ENCODE measurements at places on chromosomes 1 and 21.

DNA sequence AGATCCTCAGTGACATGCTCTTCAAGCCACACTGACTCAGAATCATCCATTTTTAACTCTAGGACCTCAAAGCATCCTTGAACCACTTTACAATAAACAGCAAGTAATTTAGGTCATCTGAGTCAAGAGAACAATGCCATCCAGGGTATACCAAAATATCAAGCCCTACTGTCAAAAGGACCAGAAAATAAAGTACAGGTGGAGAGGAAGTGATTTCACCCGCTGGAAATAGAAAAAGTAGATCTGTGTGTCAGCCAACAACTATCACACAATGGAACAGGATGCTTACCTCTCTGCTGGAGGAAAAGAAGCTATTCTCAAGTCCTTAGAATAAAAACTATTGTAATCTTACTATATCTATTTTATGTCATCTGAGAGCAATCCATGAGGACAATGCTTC, 37.0 kb downstream of the RERE start:
- DNase-seq = no peak

DNA sequence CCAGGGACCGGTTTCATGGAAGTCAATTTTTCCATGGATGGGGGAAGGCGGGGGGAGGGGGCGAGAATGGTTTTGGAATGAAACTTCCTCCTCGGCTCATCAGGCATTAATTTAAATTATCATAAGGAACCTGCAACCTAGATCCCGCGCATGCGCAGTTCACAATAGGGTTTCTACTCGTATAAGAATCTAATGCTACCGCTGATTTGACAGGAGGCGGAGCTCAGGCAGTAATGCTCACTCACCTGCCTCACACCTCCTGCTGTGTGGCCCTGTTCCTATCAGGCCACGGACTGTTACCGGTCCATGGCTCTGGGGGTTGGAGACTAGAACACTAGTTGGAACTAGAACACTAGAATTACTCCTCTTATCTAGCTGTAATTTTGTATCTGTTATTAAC, 38.0 kb downstream of the PRRX1 start:
- DNase-seq = no peak

DNA sequence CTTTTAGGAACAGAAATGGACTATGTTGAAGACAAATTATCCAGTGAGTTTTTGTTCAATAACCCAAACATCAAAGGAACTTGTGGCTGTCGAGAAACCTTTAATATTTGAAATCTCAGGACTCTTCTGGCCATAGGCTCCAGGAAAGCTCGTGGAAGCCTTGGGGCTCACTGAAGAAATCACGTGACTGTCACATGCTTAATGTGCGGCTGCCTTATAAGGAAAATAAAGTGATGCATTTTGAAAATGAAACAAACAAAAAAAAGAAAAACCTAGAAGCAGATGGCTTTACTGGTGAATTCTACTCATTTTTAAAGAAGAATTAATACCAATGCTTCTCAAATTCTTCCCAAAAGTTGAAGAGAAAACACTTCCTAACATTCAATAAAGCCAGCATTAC, 228.4 kb upstream of the RAB4A start:
- DNase-seq = no peak

- DNase-seq = no peak
Measured at GRCh38 chr1:237578540-237578939, 312.2 kb downstream of the ZP4 start.

DNA sequence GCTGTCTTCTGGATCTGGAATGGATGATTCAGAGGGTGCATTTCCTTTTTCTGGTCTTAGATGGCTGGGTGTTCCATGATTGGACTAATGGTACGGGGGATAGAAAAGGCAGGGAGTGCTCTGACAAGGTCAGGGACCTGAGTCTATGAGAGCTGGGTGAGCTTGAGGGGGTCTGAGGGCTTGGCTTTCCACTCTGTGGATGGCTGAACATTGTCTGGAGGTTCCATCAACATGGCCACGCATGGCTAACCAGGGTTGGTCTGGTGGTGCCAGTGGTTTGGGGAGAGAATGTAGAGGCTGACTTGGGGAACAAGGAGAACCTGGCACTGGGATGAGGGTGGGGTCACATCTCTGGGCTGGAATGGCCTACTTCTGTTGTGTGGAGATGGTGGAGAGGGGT, 41.5 kb upstream of the TSPAN2 start:
- no peak for DNase-seq

DNA sequence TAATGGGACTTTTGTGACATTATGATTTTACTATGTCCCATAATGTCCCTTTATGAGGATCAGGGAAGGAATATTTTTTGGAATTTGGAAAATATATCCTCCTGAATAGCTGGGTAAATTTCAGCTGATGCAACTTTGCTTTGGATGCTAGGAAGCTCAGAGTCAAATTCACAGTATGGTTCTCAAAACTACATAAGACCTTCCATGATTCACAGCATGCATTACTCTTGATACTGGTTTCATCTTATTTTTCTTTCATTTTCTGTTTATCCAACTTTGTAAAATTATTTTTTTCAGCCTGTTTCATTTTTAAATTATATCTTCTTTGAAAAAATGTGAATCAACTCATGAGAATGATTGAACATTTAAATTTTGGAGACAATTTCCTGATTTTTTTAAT, 160.2 kb downstream of the ATP6V1G3 start:
- no peak for DNase-seq

DNA sequence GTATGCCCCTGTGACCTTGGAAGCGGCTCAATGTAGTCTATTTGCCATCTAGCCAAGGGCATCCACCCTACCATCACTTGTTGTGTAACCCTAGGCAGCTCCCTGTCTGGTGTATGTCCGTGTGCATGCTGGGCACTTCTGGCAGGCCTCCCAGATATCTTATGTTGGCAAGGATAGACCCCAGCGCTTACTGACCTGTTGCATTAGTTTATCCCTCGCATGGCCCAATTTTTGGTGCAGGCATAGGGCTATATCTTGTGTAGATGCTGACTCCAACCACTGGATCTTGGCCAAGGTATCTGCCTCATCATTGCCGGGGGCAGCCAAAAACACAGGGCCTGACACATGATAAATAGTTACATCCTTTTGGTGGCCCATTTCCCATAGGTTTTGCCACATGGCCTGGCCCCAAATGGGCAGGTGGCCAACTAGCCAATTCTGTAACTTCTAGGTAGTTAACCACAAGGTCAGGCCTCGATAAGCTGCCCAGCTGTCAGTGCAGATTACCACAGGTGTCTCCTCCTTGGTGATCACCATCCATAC, 14.0 kb upstream of the TBX19 start:
- DNase-seq = no peak

GRCh38 chr1:188706742-188707141, 1770.9 kb downstream of the BRINP3 start:
- DNase-seq = peak; percentile 13

DNA sequence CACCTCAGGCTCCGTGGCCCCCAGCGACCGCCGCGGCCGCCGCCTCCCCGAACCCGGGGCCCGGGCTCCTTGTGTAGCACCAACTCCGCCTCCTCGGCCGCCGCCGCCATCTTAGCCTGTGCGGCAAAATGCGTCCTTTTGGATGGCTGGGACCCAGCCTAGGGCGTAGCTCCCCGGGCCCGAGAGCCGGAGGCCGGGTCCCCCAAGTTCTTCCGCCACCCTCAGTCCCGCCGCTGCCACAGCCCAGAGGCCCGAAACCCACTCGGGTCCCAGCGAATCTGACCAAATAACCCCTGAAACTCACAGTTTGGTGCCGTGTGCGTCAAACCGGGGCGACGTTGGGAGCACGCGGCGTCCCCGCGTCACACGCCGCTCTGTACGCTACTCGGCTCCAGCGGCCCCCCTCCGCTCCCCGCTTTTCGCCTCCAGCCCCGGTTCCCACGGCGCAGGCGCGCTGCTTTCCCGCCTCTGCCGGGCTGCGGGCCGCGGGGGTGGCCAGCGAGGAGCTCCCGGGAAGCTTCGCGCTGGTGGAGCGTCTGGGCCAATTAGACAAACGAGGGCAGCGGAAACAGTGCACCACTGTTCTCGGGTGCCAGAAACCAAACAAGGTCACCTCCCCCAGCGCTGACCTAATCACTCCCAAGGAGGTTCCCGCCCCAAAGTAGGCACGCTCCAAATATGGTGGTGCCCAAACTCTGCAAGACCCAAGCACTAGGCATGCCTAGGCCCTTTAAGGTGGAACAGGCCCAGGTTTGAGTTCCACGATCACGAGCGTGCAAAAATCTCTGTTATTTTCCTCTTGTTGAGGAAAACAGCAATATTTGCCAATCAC, at the start of gene ZNF644:
ZNF644 (minus strand) TSS at position 350 of the 832 bp plus-strand sequence. CDS start 39,682 bp downstream, outside the sequence.
- peak; percentile 97 for DNase-seq

DNA sequence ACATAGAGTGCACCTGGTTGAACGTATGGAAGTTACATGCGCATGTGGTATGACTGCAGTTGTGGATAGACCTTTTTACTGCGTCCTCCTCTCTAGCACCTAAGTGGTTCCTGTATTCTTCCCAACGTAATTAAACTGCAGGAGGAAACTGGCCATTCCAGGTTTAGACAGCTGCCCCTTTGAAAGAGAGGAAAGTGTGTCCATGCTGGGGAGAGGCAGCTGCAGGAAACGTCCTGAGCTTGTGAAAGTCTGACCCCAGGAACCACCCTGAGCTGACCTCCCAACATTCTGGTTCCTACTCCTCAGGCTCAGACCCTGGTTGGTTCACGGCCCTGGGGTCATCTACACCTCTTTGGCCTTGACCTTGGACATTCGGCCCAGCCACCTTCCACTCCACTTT, 309.3 kb downstream of the DISC1 start:
- no peak for DNase-seq

Data from muscle of back (tissue), 13 donors.